ENCODE measurements at places on chromosomes 2 and 18.
A peak's percentile ranks its signal among the peaks of the same experiment; 100 is the strongest.

GRCh38 chr2:124026503-124026902, 1.4 kb downstream of the CNTNAP5 start:
- no peak for DNase-seq

- no peak for DNase-seq
Observed at GRCh38 chr18:61676773-61677434, 215.9 kb downstream of the RNF152 start.

GRCh38 chr2:121649149-121649595, at the start of gene CLASP1:
TSS of gene CLASP1 (minus strand) at chr2:121649462. CDS start at chr2:121605895, 43,567 bp downstream.
- no peak for DNase-seq

DNA sequence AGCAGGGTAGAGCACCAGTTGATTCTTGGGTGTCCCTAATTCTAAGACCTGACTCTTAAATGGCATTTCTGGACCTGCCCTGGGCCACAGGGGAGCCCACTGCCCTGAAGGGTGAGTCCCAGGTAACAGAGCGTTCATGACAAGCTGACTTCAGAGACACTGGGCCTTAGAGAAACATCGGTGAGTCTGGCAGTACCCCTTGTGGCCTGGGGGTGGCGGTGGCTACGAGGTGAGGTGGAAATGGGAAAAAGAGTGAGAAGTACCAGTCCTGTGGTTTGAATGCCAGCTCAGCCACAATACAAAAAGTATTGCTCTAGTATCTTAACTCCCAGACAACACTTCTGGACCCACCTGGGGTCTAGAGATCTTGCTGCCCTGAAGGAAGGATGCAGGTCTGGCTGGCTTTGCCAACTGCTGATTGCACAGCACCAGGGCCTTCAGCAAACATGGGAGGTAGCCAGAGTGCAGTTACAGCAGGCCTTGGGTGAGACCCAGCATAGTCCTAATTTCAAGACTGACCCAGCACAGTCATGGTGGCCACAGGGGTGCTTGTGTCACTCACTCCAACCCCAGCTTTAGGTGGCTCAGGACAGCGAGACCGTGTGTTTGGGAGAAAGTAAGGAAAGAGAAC, 44.5 kb downstream of the USP34 start:
- DNase-seq, result peak; percentile 57

GRCh38 chr2:164015328-164016123, 279.7 kb upstream of the FIGN start:
- DNase-seq, result no peak

- no peak for DNase-seq
Observed at GRCh38 chr18:63775166-63775730, at the start of gene SERPINB7. TSS of gene SERPINB7 (plus strand) at chr18:63775418. CDS start at chr18:63782373, 6,955 bp downstream.

- DNase-seq, result no peak
Observed at GRCh38 chr2:45739796-45740485, 88.5 kb downstream of the PRKCE start.

- DNase-seq, result no peak
Observed at GRCh38 chr2:104597942-104598341, 256.0 kb upstream of the POU3F3 start.

DNA sequence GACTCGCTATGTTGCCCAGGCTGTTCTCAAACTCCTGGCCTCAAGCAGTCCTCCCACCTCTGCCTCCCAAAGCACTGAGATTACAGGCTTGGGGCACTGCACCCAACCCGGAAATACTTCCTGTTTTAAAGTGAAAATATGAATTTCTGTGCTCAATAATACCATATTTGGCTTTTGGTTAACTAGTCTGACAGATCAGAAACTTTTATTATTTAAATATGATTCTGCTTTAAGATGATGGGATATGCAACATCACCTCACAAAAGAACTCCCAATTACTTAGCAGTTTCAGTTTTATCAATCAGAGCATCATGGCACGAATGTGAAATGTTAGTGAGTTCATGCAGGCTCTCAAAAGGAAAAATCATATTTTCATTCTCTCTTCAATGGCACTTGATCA, 120.6 kb downstream of the PTRHD1 start:
- no peak for DNase-seq

DNA sequence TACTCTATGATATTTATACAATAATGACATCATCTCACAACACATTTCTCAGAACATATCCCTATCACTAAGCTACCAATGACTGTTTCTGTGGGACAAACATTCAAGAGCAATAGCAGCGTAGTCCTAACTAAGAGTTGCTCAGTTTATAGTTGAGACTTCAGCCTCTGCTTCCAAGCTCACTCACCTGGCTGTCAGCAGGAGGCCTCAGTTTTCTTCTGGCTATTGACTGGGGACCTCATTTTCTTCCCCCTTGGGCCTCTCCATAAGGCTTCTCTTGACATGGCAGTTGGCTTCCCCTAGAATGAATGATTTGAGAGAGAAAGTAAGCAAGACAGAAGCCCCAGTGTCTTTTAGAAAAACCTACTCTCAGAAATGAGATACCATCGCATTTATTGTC, 85.9 kb downstream of the ARMC9 start:
- DNase-seq, result no peak

- no peak for DNase-seq
Observed at GRCh38 chr2:64678771-64679590, 25.3 kb upstream of the SERTAD2 start.

GRCh38 chr2:44314362-44314761, 39.1 kb downstream of the SLC3A1 start:
- no peak for DNase-seq

GRCh38 chr2:100887713-100888495, 68.0 kb downstream of the NPAS2 start:
- no peak for DNase-seq

DNA sequence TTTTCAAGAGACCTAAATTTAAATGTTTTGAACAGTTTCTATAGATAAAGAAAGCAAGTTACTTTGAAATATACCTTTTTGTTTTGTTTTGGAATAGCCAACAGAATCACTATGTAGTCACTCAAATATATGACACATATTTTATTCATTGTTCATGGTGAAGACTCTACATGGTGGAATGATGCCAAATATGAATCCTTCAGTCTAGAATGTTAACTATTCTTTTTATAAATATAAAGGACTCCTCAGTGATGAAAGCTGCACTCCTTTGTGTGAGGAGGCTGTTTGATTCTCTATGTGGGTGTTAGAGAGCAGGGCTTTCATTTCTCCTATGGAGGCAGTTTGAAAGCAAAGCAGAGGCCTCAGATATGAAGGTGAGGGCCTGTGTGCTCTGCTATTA, 396.4 kb upstream of the LRRTM1 start:
- no peak for DNase-seq

DNA sequence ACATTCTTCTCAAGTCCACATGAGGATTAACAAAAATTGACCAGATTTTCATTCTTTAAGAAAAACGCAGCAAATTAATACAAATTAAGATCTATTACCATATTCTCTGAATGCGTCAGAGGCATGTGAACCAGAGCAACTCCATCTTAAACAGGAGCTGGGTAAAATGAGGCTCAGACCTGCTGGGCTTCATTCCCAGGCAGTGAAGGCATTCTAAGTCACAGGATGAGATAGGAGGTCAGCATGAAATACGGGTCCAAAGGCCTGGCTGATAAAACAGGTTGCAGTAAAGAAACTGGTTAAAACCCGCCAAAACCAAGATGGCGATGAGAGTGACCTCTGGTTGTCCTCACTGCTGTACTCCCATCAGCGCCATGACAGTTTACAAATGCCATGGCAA, 217.6 kb downstream of the RDH14 start:
- no peak for DNase-seq

DNA sequence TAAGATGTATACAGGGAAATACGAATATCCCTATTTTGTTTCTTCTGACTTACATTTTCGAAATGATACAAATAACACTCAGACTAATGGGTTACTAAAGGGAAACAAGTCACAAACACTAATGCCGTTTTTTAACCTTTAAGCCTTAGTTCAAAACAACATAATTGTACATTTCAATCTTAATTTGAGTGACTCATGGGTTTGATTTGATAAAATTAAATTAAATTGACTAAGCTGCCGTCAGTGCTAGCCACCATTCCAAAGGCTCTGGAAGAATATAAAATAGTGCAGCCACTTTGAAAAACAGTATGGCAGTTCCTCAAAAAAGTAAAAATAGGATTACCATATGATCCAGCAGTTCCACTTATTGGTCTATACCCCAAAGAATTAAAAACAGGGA, 133.8 kb upstream of the NT5C1B start:
- DNase-seq, result no peak

DNA sequence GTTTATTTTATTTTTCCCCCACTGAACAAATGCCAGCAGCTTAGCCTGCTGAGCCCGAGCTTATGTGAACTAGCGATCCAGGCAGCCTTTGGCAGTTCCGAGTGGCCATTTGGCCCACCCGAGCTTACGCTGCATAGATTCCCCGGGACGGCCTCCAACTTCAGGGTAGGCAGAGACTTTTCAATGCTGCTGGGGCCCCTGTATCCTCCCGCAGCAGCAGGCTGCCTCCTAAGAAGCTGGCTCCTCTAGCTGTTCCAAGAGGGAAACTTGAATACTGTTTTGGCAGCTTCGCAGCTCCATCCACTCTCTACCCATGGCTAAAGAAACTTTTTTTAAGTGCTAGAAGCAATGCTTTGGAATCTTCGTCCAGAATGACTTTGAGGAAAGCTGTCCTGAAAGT, 295.2 kb downstream of the SS18 start:
- no peak for DNase-seq

DNA sequence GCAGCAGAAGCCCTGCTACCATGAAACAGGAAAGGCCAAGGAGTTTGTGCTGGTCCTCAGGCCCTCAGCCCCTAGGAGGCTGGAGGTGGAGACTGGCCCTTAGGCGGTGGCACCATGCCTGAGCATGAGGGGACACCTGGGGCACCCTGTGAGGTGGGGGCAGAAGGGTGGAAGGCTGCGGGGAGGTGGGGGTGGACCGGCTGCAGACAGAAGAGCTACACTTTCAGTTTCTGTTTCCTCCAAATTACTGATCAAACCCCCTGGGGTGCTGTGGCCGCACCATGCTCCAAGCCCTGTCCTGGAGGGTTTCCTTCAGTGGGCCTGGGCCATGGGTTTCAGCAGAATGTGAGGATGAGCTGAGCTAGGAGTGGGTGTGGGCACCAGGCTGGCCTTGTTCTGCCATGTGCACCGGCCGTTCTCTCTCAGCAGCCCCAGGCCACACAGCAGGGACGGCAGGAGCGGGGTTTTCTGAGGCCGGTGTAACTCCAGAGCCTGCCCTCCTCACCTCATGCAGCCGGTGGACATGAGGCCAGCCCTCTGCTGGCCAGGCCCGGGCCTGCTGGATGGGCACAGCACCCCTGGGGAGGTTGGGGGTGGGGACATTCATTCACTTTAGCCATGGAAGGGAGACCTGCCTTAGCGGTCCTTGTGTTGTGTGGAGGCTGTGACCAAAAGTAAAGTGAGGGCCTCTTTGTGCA, 51.5 kb downstream of the PLEKHB2 start:
- no peak for DNase-seq

GRCh38 chr2:201929281-201930026, 104.2 kb upstream of the FZD7 start:
- no peak for DNase-seq

- no peak for DNase-seq
Observed at GRCh38 chr18:60485201-60485600, 112.6 kb upstream of the MC4R start.

DNA sequence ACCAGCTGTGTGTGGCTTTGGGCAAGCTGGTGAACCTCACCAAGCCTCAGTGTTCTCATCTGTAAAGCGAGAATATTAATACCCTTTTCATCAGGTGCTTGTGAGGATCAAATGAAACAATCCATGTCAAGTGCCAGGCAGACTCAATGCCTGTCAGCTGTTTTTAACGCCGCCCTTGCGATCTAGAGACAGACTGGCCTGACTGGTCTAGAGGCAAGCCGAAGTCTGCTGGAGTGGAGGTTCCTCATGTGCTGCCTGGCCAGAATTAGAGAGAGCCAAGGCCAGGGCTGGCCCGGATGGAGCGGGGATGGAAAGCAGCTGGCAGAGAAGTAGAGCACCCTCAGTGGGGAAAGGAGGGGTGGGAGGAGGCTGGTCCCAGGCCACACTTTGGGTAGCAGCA, 74.5 kb upstream of the B3GNT7 start:
- DNase-seq, result no peak

DNA sequence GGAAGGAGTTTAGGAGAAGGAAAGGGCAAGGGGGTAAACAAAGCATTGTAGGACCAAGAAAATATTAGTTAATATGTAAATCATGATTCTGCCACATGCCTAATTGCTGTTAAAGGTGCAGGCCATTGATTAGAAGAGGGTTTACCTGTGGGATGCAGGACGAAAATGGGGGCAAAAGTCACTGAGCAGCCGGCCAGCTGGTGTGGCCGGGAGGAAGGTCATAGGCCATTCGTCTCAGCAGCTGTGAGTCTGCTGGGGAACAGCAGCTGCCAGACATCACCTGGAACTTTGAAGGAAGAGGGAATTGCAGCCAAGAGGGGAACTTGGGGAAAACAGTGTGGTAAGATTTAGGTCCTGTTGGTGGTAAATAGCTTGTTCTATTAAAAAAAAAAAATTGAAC, 184.4 kb downstream of the DYSF start:
- DNase-seq, result no peak

- no peak for DNase-seq
Observed at GRCh38 chr2:237662671-237663093, 35.3 kb downstream of the LRRFIP1 start.

DNA sequence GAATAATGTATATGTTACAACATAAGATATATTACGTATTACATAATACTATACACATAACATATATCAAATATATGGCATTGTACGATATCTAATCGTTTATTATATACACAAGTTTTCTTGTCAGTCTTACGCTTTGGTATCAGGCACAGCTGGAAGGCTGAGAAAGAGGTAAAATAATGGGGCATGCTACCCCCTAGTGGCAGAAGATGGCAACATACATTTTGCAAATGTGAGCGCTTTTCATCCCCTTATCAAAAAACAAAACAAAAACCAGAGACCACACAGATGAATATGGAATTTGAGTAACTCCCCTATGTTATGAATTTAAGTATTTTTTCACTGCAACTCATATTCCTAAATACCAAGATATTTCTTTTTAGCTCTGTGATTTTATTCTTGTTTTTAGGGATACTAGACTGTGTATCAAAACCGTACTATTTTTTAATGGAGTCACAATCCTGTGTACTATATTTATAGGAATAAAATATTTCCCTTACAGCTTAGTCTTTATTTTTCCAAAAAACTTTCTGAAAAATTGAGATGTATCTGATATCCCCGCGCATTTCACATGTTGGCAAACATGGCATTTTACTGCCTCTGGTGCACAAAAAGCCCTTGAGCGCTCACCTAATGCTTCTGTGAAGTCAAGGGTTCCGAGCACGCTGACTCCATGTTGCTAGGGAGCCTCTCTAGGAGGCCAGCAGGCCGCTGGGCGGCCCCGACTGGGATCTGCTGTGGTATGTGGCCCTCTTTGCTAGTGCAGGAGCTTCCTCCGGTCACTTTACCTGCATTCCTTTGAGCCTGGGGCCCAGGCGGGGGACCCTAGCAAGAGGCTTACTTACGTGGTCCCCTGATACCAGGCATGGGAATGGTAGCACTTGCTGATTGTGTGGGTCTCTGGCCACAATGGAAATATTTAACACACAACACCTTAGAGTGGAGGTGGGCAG, 62.5 kb downstream of the SLC4A3 start:
- no peak for DNase-seq

DNA sequence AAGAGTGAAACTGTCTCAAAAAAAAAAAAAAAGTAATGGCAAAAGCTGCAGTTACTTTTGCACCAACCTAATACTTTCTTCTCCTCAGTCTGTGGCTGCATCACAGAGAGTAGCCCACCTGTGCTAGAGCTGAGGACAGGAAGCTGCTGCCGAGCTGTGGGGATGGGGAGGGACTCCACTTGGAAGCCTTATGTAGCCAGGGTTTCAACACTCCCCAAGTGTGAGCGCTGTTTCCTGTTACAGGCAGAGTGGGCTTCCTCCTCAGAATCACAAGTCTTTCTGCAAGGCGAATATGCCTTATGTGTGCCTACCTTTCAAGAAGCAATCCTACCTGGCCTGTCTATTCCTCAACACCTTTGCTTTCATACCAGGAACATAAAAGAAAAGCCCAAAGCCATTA, 36.3 kb upstream of the CYP27C1 start:
- no peak for DNase-seq
